ENCODE measurements at places on chromosomes 16 and 17.

- DNase-seq = peak; percentile 65
Measured at GRCh38 chr17:40303009-40303657, 5.8 kb upstream of the RARA start.

DNA sequence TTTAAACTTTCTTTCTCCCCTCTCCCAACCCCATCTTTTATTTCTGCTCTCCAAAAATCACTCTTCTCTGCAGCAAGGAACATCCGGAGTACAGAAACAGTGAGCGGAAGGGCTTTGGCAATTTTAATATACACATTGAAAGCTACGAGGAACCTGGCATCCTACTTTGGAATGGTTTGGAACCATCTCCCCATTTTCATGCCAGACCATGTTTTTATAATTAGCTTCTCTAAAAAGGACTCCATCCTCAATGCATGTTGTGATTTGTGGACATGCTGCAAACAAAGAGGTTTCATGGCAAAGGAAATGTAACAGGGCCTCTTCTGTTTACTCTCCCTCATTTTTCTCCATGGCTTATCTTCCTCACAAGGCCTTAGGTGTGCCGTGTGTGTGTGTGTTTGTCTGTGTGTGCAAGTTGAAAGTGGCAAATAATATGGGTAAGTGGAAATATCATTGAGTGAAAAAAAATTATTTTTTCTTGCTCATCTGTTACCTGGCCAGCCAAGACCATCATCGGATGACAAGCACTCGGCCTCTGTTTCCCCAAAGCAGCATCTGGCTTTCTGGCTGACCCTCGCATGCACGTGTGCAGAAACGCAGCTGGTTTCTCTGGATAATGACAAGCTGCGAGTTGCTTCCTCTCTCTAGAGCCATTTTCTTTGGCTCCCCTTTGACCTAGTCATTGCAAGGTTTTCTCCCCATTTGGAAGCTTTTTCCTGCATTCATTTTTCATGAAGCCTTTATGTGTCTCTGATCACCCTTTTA lies 585.0 kb downstream of the TMEM114 start:
- no peak for DNase-seq

- DNase-seq = no peak
Measured at GRCh38 chr16:81456523-81457325, 12.1 kb downstream of the CMIP start.

DNA sequence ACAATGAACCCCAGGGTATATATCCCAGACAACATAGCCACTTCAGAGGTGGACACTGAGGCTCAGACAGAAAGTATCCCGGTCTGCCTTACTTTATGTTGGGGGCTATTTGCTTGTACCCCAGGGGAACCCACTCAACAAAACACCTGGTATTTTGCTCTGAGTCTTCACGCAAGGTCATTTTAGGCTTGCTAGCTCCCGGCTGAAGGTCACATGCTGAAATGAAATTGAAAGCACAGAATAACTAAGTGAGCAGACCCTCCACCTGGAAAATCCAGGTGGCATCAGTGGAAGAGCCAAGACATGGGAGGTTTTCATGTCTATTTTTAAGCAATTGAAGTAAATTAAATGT lies 4.1 kb upstream of the KDM8 start:
- DNase-seq = peak; percentile 48

GRCh38 chr17:79781736-79782575 lies 4.0 kb downstream of the CBX2 start:
- DNase-seq = no peak

- no peak for DNase-seq
Measured at GRCh38 chr16:3523281-3523680, 22.5 kb downstream of the CLUAP1 start.

DNA sequence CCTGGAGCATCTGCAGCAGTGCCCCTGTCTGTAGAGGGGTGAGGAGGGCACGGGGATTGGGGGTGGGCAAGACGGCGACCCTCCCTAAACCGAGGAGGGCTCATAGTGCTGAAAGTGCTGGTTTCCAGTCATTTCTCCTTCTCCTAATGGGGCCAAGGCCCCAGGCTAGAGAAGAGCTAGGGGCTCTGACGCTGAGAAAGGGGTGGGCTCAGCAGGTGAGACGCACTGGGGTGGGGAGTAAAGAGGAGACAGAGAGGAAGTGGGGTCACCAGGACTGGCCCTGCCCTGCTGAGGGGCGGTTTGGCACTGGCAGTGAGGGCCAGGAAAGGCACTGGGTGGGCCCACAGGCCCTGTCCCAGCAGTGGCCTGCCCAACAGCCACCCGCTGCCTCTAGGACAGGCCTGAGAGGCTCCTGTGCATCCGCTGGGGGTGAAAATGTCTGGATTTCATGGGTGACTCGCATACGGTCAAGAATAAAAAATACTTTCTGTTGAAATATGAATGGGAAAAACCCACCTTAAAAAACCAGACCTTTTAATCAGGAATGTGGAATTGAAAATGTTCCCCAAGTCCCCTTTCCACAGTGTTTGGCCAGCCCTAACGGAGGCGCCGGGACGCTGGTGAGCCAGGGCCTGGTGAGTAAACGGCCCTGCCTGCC lies 122.4 kb upstream of the SMURF2 start:
- no peak for DNase-seq

- DNase-seq = no peak
Measured at GRCh38 chr16:78127130-78127529, 27.7 kb downstream of the WWOX start.

DNA sequence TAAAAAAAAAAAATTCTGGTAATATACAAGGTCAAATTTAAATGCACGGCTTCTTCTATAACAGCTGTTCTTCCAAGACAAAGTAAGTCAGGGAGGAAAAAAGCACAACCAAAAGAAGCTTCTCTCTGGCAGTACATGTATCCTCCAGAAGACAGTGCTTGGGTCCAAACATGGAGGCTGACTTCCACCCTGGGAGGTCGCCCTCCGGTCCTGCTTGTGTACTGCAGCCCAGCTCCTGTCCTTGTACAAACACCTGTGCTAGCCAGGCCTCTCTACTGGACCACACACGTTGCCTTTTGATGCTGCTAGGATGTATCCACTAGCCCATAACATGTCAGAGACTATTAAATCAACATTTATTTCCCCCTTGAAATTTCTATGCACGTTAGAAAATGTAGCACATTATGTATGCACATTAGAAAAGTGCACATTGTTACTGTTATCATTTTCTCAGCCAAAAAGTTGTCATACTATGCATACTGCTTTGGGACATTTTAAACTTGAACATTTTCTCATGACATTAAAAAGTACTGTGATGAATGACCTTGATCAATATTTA lies 21.9 kb downstream of the TEKT3 start:
- DNase-seq = no peak

- no peak for DNase-seq
Measured at GRCh38 chr16:77273815-77274214, 74.6 kb downstream of the SYCE1L start.

GRCh38 chr16:1428511-1428910 lies 2.4 kb upstream of the PERCC1 start:
- peak; percentile 46 for DNase-seq

DNA sequence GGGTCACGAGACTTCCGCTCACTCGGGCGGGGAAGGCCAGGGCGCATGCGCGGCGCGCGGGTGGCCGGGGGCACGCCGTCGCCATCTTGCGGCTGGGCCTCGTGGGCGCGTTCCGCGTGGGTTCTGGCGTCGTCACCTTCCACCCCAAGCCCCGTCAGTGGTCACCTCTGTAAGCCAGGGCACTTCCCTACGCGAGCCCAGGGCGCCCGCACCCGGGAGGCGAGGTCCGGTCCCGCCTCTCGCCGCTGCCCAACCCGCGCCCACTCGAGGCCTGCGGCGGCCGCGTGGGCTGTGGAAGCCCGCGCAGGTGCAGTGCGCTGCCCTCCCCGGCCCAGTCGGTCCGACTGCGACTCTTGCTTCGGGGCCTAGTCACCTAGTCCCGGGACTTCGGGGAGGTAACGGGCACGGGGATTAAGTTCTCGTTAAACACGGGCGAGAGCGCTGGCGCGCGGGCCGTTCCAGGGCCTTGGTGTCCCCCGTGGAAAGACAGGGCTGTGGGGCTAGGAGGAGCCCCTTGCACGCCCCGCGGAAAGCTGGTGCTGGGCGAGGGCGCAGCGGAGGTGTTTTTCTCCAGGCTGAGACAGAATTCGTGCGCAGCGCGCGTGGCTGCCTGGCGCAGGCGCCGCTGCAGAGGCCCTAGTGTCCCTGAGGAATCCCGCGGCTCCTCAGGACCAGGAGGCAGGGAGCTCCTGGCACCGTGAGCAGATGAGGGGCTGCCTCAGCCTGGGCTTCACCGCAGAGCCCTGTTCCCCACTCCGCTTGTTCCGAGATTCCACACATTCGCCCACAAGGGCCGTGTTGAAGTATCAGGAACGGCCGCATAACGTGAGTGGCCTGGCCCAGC lies 472 bp upstream of the ARHGDIA start:
- peak; percentile 96 for DNase-seq

- no peak for DNase-seq
Measured at GRCh38 chr17:81683208-81683583, 401 bp downstream of the ARL16 start.
